Brain (organoid and tissue), 16 donors: ENCODE measurements at places on chromosomes 5 and 9.

GRCh38 chr5:206406-206805 lies 11.5 kb downstream of the CCDC127 start:
- no peak for DNase-seq

DNA sequence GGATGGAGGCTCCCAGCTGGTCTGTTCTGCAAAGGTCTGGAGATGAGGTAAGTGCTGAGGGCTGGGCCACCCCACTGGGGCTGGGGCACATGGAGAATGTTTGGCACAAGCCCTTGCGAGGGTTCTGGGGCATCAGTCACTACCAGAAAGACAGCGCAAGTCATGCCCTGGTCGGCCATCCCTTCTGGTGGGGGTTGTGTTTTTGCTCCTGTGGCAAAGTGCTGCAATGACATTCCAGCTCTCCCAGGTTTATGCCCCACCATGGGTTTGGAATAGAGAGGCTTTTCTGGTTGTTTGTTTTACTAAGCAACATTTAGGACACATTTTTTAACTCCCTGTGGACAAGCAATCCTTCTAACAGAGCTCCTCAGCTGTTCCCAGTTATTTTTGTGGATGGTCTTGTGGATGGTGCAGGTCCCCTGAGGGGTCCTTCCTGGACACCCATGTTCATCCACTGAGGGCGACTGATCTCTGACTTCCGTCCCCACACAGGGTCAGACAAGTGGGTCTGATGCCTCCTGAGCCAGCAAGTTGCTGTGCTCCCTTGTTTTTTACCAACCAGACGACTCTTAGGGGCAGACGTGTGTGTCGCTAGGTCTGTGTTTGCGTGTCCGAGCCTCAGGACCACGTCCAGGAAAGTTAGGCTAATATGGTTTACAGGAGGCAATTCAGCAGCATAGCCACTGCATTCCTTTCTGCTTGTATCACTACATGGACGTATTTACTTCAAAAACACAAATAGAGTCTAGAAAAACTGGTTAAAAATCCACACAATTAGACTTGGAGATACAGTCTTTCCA lies 64.9 kb upstream of the ECM2 start:
- no peak for DNase-seq

DNA sequence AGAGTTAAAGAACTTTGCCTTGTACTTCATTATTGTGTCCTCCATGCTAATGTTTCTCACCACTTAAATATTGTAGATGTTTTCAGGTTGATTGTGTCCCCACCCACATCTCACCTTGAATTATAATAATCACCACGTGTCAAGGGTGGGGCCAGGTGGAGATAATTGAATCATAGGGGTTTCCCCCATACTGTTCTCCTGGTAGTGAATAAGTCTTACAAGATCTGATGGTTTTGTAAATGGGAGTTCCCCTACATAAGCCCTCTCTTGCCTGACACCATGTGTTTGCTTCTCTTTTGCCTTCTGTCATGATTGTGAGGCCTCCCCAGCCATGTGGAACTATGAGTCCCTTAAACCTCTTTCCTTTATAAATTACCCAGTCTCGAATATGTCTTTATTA lies 248.3 kb downstream of the FBXL7 start:
- DNase-seq: no peak

DNA sequence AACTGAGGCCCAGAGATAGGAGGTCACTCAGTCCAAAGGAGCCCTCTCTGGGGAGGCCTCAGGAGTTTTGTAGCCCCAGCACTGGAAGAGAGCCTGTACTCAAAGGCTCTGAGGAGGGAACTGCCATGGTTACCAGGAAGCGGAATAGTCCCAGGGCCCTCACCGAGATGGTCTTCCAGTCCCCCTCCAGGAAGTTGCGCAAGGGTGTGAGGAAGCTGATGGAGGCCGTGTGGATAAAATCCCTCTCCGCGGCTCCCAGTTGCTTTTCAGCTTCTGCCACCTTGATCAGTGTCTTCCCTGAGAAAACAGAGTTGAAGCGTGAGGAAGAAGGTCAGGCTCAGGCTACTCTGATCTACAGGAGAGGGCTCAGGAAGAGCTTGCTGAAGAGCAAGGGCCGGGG lies 13.5 kb downstream of the SH3GLB2 start:
- no peak for DNase-seq

DNA sequence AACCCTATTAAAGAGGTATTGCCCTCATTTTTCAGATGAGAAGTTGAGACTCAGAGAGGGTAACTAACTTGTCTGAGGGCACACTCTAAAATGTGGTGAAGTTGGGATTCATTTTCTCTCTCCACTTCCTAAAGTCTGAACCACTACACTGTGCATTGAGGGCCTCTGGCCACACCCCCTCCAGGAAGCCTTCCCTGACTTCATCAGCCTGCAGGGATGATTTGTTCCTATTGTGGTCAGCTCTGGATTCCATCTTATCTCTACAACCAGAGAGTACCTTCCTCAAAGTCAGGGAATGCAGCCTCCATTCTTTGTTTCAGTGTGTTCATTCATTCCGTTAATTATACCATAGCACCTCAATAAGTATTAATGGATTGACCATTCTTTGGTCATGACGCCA lies 356.0 kb upstream of the PANK3 start:
- no peak for DNase-seq
